ENCODE measurements at places on chromosomes 12 and 14.

- DNase-seq: no peak
Measured at GRCh38 chr12:44532940-44533339, 343.2 kb downstream of the NELL2 start.

DNA sequence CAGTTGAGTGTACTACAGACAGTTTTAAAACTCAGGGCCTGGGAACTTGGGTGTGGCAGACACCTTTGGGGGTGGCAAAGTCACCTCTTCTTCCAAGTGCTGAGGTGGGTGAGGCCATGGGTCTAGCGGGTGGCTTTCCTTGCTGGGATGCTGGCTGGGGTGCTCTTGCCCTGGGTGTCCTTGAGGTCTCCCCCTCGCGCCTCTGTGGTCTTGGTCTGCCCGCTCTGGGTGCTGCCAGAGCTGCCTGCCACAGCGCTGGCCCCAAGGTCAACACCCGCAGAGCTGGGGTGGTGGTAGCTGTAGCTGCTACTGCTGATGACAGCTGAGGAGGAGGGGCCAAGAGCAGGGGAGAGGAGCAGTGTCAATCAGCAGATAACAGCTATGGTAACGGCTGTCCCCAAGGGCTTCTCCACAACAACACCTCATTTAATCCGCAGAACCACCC, 6.8 kb downstream of the KRT74 start:
- DNase-seq: no peak

GRCh38 chr12:84596266-84596665, 316.3 kb downstream of the SLC6A15 start:
- DNase-seq: no peak

DNA sequence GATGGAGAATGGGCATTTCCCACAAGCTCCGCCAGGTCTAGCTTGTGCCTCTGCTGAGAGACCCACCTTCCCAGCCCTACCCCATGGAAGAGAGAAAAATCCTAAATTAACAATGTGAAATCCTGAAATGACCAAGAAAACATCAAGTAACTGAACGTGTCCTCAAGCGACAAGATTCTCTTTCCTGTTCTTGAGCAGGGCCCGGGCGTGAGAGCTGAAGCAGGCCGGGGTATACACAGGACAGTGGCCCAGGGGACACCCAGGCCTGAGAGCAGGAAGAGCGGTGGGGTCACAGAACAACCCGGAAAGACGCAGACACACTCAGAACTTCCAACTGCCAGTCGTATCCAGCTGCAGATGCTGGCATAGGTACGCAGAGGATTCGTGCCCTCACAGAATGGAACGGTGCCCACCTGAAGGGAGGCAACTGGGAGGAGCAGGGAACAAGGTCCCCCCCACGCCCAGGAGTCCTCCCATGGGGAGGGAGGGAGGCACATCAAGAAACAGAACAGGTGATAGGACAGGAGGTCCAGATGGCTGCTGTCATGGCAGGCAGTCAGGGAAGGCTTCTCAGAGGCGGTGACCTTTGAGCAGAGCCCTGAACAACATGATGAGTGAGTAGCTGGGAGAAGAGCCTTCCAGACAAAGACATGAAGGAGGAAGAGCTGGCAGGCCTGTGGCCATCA, 9.1 kb downstream of the RIMBP2 start:
- DNase-seq: no peak

DNA sequence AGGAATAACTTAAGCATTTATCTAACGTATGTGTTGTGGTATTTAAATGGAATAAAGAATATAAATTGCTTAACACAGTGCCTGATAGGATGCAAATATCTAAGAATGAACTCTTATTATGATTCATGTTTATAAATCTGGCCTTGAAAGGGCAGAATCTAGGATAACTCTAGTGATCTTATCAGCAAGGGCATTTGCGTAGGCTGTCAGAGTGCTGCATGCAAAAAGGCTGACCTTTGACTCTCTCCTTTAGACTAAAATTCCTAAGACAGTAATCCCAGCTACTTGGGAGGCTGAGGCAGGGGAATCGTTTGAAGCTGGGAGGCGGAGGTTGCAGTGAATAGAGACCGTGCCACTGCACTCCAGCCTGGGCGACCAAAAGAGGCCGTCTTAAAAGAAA, 31.3 kb upstream of the ANP32D start:
- DNase-seq: no peak

DNA sequence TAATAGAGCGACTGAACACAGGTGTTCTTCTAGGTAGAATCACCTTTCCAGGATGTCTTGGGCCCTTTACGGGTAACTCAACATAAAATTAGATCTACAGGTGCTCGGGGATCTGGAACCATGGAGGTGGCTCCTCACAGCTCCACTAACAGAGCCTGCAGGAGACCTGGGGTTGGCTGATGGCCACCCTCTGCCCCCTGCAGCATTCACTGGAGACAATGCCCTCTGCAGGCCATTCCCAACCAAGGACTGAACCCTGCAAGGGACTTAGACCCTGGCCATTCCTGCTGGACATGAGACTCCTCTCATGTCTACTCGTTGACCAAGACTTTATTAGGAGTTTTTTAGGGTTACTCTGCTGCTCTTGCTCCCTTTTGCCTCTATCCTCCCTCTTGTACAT, 58.5 kb upstream of the PPP4R3A start:
- DNase-seq: no peak

DNA sequence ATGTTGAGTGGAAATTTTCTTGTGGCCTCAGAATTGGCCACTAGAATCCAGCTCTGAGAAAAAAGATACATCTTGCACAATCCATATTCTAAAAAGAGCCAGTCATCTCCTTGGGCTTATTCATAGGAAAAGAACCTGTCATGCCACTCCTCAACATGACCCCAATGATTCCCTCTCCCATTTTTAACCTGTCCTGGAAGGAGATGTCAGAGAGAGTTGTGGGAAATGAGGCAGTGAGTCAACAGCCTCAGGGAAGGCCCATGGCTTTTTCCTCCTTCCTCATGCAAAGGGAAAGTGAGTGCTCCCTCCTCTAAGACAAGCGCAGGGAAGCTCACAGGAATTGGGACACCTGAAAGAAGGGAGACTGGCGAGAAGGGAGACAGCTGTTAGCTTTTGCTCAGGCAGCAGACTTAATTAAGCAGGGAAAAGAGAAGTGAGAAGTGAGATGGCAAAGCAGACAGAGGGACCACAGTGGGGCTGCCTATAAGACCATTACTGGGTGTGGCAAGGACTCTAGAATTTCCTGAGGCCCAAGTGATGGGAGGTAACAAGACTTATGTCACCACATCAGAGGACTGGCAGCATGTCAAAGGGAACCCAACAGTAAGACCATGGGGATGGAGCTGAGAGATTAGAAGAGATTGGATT, 10.2 kb upstream of the DHRS7 start:
- no peak for DNase-seq

- DNase-seq: no peak
Measured at GRCh38 chr14:74685056-74685455, 27.8 kb downstream of the AREL1 start.

GRCh38 chr14:87196436-87196835, 796.5 kb downstream of the GALC start:
- DNase-seq: no peak

DNA sequence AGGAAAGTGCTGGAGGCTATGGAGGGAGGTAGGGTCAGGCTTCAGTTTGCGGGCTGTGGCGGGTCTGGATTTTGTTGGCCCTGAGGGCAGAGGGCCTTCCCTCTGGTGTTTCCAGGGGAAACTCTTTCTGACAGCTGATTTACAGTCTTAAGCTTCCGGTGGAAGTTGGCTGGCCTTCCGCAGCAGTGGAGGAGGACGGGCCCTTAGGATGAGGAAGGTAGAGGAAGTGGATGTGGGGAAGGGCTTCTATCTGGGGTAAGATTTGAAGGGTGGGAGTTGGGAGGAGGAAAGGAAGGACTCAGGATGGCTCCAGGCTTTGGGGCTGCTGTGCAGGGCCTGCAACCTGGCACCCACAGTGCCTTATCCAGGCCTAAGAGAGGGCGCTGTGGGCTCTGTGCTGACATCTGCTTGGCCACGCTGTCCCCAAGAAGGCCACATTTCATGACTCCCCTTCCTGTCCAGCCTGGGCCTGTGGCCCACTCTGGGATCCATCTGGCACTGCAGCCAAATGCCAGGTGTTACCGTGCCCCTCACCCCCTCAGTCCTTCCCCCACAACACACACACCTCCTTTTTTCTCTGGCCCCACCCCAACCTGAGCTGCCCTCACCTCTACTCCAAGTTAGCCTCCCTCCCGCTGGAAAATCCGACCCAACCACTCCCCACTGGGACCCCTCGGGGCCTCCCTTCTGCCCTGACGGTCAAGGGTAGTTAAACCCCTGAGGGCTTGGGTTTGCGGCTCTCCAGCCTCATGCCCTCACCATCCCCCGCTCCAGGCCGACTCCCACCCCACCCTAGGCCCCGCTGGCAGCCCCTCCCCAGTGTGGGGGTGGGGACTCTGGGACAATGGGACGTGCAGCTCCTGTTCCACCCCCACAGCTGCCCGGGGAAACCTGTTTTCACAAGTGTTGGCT, 7.7 kb upstream of the PPP1R13B start:
- DNase-seq: peak; percentile 61

DNA sequence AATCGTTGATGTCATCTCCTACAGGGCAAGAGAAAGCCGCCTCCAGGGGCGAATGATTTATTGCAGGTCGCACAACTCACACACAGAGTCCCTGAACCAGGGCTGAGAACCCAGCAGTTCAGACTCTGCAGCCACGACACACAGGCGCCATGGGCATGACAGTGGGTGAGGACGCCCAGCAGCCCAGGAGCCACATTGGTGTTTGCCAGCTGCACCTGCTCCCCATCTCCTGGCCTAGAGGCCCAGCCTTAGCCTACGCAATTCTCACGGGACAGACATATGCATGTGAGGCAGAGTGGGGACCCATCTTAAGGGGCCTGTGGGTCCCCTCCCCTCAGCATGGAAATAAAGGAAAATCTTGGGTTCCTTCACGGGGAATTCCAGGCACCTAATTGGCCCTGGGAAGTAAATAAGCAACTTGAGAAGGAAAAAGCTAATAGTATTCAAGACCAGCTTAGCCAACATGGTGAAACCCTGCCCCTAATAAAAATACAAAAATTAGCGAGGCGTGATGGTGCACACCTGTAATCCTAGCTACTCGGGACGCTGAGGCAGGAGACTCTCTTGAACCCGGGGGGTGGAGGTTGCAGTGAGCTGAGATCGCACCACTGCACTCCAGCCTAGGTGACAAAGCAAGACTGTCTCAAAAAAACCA, 69.3 kb downstream of the RIMBP2 start:
- DNase-seq: no peak

DNA sequence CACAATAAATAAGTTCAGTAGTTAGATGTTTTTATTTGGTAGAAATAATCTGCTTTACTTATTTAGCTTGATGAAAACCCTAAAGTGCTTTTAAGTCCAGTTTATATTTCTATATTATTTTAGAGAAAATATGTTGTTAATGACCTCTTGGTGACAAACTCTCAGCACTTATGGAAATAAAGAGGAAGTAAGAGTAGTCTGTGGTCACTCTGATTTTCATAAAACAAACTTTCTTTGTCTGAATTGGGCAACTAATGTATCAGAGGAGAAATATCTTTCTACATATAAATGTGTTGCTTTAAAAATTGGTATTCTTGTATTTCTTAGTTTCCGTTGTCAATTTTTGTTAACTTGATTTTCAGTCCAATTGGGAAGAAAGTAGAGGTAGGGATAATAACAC, 878.9 kb upstream of the SEL1L start:
- no peak for DNase-seq

DNA sequence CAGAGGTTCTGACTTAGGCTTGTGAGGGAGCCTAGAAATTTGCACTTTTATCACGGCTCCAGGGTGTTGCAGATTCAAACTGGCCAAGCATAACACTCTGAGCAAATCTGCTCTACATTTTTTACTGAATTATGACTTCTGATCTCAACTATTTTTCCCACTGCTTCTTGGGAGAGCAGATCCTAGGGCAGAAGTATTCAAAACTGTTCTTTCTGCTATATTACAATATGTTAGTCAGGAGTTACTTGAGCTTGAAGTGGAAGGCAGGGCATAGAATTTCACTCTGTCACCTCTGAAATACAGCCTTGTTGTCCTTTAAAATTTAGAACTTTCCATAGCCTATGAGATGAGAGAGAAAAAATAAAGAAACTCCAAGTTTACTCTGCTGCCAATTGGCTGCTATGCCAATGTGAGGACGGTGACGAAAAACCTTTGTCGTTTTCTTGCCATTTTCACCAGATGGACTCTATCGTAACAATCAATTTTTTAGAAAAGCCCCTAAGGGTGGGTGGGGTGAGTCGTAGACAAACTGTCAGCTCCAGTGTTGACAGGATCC, 16.4 kb upstream of the KERA start:
- DNase-seq: no peak

GRCh38 chr12:98343002-98343567, 172.3 kb upstream of the TMPO start:
- no peak for DNase-seq

DNA sequence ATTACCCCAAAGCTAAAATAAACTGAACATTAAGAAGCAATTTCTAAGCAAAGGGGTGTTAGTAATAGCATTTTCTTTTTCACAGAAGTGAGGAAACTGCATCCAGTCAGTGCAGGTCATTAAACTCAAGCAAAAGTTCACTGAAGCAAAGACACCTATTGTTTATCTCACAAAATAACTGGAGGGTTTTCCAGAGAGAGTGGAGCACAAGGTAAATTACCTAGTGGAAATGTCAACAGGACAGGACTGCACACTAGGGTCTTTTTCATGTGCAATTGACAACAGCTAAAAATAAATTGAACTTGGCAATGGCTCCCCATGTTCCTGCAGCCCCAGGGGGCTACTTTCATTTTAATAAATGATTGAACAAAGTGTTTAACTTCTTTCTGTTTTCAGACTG, 742.0 kb downstream of the GALC start:
- no peak for DNase-seq

- no peak for DNase-seq
Measured at GRCh38 chr12:110640275-110641025, 26.5 kb downstream of the TCTN1 start.

GRCh38 chr12:57280211-57281062, 29.4 kb upstream of the STAC3 start:
- DNase-seq: no peak

DNA sequence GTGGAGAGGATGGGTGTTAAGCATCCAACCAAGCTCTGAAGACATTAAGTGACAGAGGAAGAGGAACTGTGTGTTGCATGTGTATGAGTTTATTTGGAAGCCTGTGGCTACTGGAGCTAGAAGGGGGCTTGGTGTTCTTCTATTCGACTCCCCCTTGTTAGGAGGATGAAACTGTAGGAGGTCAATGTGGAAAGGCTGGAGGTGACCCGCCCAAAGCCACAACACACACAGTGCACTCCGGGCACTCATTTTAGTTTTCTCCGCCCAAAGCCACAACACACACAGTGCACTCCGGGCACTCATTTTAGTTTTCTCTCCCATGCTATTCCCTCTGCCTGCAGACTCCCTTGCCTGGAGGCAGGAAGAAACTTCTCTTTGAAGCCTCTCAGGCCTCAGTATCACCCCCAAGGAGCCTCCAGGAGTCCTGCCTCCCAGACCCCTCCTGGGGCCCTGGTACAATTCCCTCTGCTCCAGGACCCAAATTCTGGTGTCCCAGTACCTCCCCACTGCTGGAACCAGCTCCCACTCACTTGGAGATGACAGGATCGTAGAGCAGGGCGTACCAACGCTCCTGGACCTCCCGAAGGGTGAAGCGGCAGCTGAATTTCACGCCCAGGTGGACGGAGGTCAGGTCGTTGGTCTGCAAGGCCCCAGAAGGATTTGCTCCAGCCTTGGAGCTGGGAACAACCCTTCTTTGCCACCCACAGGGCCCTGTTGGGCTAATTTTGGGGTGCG, 3.8 kb downstream of the MCRS1 start:
- DNase-seq: no peak

- DNase-seq: no peak
Measured at GRCh38 chr14:61491876-61492434, 170.6 kb downstream of the PRKCH start.

All from endothelial cell (in vitro differentiated cells).